CD4-positive, alpha-beta T cell treated with Interleukin-12 subunit alpha and Interleukin-12 subunit beta, for 1 hour (primary cell): ENCODE measurements at places on chromosomes 7 and 10.

GRCh38 chr7:69269806-69270205 is 328.5 kb upstream of the AUTS2 start:
- no peak for DNase-seq

- no peak for DNase-seq
Observed at GRCh38 chr7:36299223-36299774, 90.4 kb upstream of the ANLN start.

DNA sequence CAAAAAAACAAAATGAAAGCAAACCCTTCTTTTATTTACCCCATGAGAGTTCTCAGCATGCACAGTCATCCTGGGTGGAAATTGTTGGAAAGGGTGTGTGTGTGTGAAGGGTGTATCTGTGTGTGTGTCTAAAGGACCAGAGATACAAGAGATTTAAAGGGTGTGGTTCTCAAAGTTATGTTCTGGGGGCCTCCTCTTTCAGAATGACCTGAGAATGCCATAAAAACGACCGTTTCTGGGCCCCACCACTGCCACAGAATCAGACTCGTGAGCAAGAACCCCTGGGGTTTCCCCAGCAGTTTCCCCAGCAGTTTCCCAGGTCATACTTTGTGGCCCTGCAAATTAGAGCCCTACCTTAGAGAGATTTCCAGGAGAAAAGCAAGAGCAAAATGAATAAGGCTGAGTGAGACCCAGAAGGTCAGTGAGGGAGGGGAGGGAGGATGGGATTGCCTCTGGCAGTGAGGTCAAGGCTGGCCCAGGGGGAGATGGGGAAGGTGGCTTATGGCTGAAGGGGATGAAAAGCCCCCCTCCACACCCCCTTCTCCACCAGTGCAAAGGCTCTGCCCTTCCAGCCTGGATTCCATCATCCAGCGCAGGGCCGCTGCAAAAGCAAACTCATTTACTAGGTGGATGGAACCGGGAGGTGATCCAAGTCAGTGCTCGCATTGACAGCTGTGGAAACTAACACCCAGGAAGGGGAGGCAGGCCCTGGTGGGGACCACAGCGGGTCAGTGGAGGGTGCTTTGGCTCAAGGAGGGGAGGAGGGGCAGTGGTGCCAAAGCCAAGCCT is 10.2 kb downstream of the PYROXD2 start:
- DNase-seq = no peak

- no peak for DNase-seq
Observed at GRCh38 chr7:36775676-36776075, 51.4 kb upstream of the AOAH start.

DNA sequence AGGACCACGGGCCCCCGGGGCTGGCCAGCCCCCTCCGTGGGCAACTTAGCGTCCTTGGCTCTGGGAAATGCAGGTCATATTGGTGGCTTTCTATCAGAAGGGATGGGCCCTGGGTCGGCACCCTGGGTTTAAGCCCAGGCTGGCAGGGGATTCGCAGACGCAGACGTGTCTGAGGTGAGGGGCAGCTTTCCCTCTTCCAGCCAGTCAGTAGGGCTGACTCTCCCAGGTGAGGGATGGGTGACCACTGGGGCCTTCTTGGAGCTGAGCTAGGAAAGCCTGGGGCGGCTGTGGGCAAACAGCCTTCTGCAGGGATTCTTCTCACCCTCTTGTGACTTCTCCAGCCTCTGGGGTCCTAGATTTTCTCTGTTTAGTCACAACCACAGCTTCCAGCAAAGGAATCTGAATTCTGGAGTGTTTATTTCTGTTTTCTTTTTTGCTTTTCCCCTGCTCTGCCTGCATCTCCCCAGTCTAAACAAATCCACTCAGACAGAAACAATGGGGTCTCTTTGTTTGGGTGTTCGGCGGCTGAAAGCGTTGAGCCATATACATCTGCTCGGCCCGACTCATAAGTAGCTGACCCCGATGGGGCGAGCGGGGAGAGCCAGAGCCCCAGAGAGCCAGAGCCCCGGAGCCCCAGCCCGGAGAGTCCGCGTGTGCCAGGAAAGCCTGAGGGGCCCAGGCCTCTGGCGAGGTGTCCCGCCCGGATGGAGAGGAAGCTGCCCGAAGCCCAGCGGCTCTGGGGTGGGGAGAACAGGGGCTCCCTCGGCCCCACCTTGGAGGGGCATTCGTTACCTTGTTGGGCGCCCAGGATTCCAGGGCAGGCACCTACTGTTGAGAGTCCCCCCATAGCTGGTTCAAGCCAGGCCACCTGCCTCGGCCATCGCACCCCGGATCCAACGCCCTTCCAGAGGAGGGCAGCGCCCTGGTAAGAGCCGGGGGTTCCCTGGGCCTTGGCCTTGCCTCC is 2.0 kb downstream of the MNX1 start:
- DNase-seq = no peak

GRCh38 chr10:119103903-119104653 is at the start of gene DENND10:
TSS of gene DENND10 (plus strand) at chr10:119104113. CDS start at chr10:119104143, 30 bp downstream.
- peak; percentile 81 for DNase-seq

- DNase-seq = no peak
Observed at GRCh38 chr7:106329971-106330733, 45.4 kb upstream of the NAMPT start.

DNA sequence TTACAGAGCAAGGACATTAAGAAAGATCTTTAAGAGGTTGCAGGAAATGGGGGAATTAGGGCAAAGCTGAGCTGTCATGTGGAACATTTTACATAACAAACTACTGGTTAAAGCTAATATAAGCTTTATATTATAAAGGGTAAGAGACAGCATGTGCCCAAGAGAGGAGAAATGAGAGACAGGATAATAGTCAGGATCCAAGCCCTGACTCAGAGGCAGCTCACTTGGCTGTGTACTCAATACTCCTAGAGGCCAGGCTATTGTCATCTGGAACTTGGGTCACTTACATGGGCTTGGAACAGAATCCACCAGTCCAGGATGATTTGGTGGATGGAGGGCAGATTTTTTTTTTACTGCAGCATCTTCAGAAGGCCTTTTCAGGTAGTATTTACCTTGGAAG is 418.6 kb upstream of the ZMIZ1 start:
- DNase-seq = no peak

GRCh38 chr7:36615852-36616540 is 108.3 kb downstream of the AOAH start:
- no peak for DNase-seq

GRCh38 chr10:96577069-96577468 is 9.7 kb downstream of the TM9SF3 start:
- no peak for DNase-seq

DNA sequence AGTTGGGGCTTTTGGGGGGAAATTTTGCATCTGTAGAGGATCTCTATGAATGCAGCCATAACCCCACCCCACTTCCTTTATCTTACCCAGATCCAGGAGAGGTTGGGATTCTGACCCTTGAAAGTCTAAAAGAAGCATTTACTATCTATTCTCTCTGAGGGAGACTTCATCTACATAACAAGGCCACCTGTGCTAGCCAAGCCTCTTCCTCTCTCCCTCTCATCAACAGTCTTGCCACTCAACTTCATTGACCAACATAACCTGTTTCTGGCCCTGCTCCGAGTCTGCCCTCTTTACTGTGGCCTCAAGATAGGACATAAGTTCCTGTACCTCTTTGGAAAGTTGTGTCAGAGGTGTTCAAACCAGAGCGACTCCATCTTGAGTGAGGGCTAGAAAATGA is 19.4 kb downstream of the TUBAL3 start:
- no peak for DNase-seq

DNA sequence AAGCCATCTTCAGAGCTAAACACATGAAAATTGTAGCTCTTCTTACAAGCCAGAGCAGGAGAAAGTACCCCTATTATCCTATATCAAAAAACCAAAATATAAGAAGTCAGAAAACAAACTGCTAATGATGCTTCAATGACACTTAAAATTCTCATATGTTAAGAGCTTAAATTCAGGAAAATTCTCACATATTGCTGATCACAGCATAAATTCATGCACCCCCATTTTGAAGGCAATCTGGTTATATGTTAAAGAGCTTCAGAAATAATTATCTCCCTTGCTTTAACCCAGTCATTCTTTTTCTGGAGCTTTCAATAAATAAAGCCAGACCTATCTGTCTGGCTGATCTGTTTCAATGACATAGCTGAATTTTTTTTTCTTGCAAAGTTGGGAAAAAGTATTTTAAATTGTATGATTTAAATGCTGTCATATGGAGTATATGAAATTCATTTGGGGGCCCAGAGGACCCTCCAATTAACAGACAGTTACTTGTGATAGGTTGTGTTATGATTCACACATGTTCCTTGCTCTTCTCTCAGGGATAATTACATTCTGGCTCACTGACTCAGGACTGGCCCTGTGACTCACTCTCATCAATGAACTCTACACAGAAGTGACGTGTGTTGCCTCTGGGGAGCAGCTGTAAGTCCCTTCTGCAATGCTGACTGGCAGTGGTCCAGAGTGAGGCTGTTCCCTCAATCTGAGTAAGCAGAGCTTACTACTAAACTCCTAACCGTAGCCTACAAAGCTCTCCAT is 85.2 kb downstream of the HGF start:
- no peak for DNase-seq

- DNase-seq = peak; percentile 91
Observed at GRCh38 chr10:3948843-3949242, 163.8 kb upstream of the KLF6 start.

GRCh38 chr7:94394437-94395140 is at the start of gene COL1A2:
TSS of gene COL1A2 (plus strand) at chr7:94394895. CDS start at chr7:94395032, 137 bp downstream.
- no peak for DNase-seq

DNA sequence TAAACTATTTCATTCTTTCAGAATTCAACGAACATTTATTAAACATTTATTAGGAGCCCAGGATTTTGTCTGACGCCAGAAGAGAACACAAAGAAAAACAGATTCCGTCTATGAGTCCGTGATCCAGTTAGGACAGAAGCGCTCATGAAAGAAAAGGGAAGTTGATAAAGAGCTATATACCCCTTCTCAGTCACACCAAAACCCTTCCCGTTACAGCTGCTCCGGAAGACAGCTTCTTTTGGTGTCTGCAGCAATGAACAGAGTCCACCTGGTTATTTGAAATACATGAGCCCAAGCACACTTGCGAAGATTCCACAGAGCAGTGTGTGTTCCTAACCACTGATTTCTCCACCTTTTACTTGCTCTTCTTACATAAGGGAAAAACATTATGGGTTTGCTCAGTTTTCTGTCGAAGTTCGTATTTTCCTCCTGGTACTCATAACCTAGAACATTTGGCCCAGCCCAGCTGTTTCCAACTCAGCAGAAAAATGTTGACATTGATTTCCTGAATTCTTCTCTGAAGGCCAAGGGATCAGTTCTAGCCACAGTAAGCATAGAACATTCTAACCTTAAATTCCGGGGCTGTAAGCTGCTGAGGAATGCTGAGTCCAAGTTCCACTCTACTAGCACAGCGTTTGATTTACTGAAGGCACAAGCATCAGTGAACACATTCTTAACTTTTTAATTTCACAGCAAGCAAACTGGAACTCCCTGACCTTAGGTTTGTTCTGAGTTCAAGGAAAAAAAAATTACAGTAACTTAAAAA is 206.5 kb downstream of the SORCS1 start:
- no peak for DNase-seq

DNA sequence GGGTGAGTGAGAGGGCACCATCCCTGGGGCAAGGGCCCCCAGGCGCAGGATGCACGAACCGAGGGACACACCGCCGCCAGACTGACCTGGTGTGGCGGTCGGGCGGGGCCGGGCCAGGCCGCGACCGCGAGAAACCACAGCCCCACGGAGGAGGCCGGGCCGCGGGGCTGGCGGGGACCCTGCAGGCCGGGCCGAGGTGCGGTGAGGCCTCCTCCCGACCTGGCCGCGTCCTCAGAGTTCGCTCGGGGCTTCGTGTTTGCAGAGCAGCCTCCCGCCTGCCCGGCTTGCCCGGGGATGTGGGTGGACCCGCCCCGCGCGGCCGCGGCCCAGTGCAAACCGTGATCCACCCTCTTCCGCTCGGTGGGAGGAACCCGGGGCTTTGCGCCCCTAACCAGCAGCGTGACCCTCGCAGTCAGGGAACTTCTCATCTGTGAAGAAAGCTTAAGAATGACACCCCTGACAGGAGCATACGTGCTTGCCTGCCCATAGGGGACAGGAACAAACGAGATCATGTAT is 20.6 kb upstream of the HOXA13 start:
- DNase-seq = no peak

GRCh38 chr7:149524394-149524793 is 26.8 kb upstream of the ZNF746 start:
- DNase-seq = no peak

DNA sequence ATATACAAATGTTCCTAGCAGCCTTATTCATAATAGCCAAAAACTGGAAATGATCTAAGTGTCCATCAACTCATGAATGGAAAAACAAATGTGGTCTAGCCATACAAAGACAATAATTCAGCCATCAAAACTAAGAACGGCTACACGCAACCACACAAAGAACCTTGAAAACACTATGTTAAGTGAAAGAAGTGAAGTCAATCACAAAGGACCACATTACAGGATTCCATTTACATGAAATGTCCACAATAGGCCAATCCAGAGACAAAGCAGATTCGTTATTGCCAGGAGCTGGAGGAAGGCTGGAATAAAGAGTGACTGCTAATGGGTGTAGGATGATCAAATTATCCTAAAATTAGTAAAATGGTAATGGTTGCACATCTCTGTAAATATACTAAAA is 21.1 kb downstream of the MKRN1 start:
- DNase-seq = no peak

DNA sequence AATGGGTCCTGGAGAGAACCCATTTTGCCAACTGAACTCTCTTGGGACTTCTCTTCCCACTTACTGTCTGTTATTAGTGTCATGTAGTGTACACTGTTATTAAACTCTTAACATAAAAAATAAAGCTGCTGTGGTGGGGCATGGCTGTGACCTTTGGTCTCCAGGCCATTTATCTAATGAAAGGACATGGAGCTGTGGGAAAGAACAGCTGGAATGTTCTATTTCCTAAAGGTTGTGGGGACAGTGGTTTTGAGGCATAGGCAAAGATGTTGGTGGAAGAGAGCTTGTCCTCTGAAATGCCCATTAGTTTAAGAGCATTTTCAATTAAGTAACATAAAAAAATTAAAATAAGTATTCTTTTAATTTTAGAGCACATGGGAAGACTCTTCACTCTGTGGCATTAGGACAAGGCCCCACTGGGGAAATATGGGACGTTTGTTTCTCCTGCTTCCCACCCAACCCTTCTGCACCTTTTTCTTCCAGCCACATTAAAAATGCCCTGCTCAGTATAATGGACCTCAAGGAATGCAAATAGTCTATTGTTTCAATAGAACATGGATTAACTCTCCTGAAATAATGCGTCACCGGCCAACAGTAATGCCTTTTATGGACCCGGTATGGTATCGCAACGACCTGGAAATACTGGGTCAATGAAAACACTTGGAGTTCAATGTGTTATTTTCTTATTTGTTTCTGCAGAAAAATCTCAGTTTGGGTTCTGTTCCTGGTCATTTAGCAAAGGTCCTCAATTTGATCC is 149.6 kb downstream of the BUB3 start:
- DNase-seq = no peak

DNA sequence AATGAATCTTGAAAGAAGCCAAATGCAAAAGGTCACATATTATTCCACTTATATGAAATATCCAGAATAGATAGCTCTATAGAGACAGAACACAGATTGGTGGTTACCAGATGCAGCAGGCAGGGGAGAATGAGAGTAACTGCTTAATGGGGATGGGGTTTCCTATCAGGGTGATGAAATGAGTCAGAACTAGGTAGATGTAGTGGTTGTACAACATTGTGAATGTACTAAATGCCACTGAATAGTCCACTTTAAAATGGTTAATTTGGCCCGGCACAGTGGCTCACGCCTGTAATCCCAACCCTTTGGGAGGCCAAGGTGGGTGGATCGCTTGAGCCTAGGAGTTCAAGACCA is 9.4 kb upstream of the SLC25A28 start:
- no peak for DNase-seq

GRCh38 chr10:75613685-75614504 is 182.5 kb downstream of the LRMDA start:
- no peak for DNase-seq
